ENCODE measurements at places on chromosomes 5 and 9.

GRCh38 chr9:33147416-33148169, 19.5 kb downstream of the B4GALT1 start:
- DNase-seq, result no peak

DNA sequence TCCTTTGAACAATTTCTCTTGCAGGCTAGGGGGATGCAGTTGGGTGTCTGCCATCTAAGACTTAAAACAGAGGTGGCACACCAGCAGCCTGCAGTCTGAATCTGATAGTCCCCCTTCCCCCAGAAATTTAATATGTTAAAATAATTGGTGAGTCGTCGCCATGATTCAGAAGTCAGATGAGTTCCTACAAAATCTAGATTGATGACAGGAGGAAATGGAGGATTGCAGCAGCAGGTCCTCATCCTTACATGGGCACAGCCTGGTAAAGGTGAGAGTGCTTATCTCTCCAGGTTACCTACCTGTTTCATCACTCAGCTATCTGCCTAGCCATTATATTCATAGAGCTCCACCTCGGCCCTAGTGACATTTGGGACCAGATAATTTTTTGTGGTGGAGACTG, 112.3 kb downstream of the PCSK1 start:
- DNase-seq, result no peak

- no peak for DNase-seq
These were observed 106.7 kb downstream of the FOCAD start for GRCh38 chr9:20790721-20791120.

DNA sequence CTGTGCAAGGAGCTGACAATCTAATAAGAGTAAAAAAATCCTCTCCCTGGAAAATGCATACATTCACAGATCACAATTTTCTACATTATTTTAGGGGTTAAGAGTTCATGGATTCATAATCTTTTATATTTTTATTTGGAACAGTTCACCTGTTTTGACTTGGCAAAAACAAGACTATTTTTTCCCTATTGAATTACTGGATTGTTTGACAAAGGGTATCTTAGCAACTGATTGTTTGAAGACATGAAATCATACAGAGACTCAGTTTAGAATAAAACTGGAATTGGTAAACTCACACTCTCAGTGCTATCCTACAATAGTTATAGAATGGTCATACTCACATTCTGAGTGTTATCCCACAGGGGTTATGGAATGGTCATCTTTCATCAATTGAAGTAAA, 358.2 kb upstream of the PTGER4 start:
- no peak for DNase-seq

- no peak for DNase-seq
These were observed 50.7 kb upstream of the UBAC1 start for GRCh38 chr9:136011703-136012496.

GRCh38 chr9:127931092-127931881, 710 bp upstream of the PIP5KL1 start:
- no peak for DNase-seq

DNA sequence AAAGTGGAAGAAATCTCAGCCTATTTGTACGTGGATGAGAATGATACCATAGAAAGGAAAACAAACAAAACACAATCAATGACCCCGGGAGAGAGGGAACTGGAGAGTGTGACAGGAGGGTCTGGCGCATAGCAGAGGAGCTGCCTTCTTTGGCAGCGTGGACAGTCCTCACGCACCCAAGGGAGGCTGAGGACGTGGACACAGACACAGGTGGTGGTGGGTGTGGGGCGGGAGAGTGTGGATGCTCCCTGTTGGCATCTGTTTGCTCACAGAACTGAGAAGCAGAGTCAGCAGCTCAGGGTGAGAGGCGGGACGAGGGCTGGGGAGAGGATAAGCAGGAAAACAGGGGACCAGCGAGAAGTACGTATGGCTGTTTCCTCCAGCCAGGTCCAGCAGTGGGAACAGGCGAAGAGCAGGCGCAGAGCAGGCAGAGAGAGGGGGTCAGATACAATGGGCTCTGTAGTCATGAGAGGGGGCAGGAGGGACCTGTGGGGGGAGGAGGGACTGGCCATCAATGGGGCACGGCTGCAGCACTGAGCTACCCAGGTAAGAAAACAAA, 10.0 kb downstream of the CMBL start:
- DNase-seq, result no peak

- DNase-seq, result no peak
These were observed 407.0 kb downstream of the ENC1 start for GRCh38 chr5:74233571-74233970.
